Astrocyte (in vitro differentiated cells and primary cell): ENCODE measurements at places on chromosomes 4 and X.

- no peak for DNase-seq
Observed at GRCh38 chr4:176817204-176817603, 24.5 kb upstream of the VEGFC start.

GRCh38 chr4:3853388-3854035 lies 87.3 kb downstream of the ADRA2C start:
- DNase-seq: no peak

GRCh38 chr4:107862658-107863057 lies 37.9 kb downstream of the SGMS2 start:
- DNase-seq: peak; percentile 55

GRCh38 chrX:6770936-6771335 lies 236.0 kb upstream of the VCX3A start:
- DNase-seq: no peak

DNA sequence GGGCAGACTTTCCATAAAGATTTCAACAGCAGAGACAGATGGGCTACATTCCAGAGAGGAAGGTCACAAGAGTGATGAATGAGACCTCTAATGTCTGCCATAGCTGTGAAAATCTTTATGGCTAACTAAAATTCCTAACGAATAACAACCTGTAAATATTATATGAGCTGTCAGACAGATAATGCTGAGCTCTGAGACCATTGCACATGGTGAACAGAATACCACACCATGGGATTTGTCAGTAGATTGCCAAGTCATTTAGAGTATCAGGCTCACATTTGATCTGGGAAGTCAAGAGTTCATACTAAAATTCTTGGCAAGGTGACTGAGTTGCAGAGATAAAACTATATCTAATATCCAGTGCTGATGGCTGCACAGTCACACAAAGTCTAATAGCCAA lies 259.2 kb upstream of the FTHL17 start:
- DNase-seq: peak; percentile 47

DNA sequence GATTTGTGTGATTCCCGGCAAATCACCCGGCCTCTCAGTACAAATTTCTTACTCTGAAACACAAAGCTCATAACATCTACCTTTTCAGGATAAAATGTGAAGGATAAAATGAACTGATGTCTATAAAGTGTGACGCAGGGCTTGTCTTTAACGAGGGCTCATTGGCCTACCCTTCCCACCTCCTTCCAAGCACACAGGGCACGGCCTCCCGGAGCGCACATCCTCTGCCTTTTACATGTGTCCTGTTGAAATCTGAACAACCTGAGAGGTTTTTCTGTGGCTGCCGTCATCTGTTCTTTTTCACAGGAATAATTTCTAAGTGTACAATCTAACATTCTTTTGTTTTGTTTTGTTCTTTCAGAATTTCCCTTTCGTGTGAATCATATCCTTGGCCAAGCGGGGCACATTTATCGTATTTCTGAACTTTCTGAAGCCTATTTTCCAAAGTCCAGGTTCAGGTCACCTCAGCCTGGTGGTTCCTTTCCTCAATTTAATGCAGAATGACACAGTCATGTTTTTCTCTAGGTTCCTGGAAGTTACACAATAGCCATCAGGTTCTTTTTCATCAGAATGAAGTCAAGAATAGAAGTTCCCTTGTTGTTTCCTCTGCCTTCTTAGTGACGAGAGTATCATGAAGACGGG lies 53.1 kb upstream of the SPRY1 start:
- no peak for DNase-seq

DNA sequence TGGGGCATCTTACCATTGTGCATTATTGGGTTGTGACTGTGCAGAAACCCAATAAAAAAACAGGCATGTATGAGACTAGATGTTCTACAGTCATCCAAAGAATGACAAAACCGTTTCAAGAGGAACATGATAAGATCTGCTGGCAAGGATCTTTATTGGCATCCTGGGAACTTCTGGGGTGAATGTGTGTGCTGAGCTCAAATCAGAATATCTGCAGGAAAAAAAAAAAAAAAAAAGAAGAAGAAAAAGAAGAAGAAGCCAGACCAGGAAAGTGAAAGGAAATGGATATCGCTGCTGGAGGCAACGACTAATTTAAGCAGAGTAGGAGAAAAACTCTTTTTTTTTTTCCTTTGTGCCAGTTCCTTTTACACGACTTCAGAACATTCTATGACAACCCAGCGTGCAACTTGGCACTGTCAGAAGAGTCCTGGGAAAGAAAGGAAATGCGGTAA lies 484.2 kb upstream of the BOD1L1 start:
- DNase-seq: peak; percentile 56

DNA sequence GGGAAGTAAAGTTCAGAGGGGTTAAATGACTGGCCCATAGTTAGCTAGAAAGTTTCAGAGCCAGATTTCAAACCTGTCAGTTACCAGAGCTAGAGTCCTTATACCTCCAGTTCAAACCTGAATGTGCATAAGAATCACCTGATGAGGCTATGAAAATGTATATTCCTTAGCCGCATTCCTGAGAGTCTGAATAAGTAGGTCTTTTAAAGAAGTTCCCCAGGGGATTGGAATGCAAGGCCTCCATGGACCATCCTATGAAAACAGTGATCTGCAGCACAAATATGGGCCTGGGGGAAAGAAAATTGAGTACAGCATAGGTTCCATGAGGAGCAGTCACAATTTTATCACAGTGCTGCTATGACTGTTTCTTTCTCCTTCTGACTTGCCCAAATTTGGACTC lies 263.9 kb upstream of the CXorf66 start:
- DNase-seq: peak; percentile 22

- DNase-seq: no peak
Observed at GRCh38 chr4:122895336-122895995, 26.9 kb downstream of the NUDT6 start.

- no peak for DNase-seq
Observed at GRCh38 chr4:63529581-63530337, 879.5 kb downstream of the TECRL start.

DNA sequence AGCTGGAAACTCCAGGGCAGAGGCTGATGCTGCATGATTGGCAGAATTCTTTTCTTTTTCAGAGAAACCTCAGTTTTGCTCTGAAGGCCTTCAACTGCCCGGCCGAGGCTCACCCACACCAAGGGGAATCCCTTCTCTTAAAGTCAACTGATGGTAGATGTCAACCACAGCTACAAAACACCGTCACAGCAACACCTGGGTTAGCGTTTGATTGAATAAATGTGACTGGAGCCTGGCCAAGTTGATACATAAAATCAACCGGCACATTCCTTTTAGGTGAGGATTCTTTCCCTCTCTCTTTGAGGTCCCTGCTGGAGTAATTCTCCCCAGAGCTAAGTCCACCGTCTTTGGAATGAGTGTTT lies 15.2 kb upstream of the KIAA0232 start:
- DNase-seq: no peak

DNA sequence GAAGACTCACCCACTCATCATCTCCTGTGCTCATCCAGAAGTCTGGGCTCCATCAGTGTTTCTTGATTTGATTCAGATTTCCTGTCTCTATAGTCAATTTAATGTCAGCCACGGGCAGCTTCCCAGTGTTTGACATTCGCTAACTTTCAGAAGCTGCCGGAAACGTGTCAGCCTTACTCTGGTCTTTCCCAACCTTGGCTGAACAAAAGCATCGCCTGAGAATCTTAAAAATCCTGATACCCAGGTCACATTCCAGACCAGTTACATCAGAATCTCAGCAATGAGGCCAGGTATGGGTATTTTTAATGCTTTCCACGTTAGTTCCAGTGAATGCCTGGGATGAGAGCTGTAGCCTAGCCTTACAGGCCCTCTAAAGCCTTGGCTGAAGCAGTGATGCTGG lies 233.8 kb downstream of the FRMPD4 start:
- peak; percentile 39 for DNase-seq

DNA sequence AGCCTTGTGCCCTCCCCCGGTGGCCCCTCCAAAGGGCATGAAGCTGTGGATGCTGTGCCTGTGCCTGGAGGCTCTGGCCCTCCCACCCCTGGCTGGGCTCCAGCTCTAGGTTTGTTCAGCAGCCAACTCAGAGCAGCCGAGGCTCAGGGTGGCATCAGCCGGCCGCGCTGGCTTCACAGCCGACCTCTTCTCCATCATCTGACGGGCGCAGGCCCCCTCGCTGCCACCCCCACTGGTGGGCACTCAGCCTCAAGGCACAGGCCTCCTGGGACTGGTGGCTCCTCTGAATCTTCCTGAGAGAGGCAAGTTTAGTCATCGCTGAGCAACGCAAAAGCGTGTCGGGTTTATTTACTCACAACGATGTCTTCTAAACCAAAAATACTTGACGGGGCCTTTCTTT lies 46.0 kb downstream of the PCGF3 start:
- peak; percentile 39 for DNase-seq

- no peak for DNase-seq
Observed at GRCh38 chr4:185592845-185593488, 57.7 kb upstream of the PDLIM3 start.

DNA sequence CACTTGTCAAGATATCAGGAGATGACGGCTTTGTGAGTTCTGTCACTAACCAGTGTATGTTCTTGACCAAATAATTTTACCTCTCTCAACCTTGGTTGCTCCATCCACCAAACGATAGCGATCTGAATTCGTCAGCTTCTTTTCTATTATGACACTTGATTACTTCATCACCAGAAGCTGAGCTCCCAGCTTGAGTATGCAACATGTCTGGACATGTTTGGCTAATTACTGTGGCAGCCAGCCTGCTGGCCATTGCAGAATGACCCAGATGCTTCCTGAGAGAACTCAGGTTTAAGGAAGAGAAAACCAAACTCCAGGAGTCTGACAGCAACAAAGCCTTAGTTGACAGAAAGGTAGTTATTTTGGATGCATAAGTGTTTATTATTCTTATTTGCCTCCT lies 46.4 kb upstream of the PARM1 start:
- peak; percentile 47 for DNase-seq

GRCh38 chrX:56228914-56229313 lies 3.2 kb upstream of the KLF8 start:
- DNase-seq: no peak

- DNase-seq: no peak
Observed at GRCh38 chr4:68921051-68921450, 30.6 kb downstream of the UGT2A3 start.
